Peyer's patch (tissue), 4 donors: ENCODE measurements at places on chromosomes 5 and 9. TPM values are rescaled to one million over a fixed set of nuclear protein-coding genes. Genes with fewer than 3 reads are reported as not detected.

GRCh38 chr5:145937432-145938250 lies 1.3 kb downstream of the SH3RF2 start:
- DNase-seq, result peak; percentile 61

DNA sequence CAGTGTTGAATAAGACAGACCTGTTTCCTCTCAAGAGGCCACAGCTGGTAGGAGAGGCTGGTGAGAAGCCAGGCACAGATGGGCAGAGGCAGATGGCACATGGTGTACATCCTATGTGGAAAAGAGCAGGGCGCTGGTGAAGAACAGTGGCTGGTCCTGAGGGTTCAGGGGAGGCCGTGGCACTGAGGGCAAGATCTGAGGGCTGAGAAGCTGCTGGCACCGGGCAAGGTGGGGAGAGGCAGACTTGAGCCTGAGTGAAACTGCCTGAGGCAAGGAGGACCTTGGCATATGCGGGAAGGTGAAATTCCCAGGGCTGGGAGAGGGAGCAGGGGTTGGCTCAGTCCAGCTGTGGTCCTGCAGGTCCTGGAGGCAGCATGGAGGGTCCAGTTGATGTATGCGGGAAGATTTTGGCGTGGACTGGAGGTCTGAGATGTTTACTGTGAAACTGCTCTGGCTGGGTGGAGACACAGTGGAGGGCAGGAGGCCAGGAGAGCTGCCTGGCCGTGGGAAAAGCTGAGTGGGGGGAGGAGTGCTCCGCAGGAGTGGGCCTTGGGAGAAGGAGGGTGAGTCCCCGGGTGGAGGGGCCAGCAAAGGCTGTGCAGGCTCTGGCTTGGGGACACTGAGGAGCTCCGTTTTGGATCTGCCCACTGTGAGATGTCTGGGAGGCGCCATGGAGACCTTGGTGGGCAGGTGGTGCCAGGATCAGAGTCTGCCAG lies 2.6 kb downstream of the MAN1B1 start:
- DNase-seq, result no peak

DNA sequence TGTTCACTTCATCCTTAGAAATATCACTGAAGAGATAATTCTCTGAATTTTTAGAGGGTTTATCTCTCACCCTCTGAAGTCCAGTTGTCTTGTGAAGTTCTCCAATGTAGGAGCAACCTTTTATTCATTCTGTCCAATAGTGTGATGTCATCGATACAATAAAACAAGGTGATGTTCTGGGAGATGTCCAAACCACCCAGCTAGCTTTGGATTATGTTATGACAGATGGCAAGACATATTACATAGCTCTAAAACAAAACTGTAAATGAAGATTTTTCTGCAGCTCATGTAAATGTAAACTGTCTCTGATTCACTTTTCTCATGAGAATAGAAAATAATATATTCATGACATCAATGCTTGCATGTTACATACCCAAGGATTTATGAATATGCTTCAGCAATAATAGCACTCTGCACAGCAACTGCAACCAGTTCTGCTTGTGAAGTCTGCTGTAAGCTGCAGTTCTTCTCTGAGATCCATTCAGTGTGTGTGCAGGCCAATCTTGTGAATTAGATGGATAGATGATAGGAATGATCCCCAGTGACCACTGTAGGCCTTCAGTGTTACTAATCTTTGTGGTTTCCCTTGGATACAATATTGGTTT lies 172.6 kb upstream of the CDH12 start:
- no peak for DNase-seq

DNA sequence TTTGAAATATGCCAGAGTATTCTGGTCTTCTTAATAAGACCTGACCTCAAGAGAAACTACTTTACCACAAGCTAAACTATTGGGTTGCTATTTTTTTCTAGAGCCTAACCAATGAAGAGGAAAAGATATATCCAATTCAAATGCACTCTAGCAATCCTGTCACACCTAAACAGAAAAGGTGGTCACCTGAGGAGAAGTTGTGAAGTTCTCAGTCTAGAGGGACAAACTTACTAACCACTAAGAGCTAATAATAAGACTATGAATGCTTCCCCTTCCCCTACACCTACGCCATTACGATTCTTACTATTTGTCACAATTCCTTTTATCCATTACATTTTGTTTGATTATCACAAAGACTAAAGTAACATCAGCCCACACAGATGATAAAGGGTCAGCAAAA lies 29.7 kb downstream of the RLN2 start:
- no peak for DNase-seq

DNA sequence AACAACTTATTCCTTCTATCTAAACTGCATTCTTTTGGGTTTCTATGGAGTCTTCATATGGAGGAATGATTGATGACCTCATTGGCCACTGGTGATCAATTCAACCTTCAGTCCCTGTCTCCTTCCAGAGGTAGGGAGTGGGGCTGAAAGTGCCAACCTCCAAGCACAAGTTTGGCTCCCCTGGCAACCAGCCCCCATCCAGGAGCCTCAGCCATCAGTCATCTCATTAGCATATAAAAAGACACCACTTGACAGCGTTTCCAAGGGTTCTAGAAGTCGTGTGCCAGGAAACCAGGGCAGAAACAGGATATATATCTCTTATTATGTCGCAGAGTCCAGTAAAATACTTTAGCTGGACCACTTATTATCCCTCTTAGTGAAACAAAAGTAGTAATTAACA lies 9.8 kb downstream of the SLC31A2 start:
- no peak for DNase-seq

- no peak for DNase-seq
Observed at GRCh38 chr9:16825971-16826625, 44.4 kb downstream of the BNC2 start.

DNA sequence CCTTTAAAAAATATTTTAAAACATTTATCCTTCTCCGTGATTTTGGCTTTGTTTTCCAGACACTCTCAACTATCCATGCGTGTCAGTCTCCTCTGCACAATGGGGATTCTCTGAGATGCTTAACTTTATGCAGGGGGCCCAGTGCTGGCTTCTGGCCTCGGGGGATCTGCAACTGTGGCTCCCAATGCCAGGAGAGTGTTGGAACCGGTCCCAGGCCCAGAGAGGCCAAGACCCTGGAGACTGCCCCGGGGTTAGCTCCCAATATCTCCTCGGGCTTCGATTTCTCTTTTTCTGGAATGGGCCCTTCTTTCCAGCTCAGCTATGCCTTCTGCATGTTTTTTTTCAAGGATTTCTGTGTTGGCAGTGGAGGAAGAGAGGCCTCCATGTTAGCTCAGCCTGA lies 20.1 kb upstream of the SARDH start:
- no peak for DNase-seq

- no peak for DNase-seq
Observed at GRCh38 chr5:67361932-67362729, 165.5 kb upstream of the CD180 start.

DNA sequence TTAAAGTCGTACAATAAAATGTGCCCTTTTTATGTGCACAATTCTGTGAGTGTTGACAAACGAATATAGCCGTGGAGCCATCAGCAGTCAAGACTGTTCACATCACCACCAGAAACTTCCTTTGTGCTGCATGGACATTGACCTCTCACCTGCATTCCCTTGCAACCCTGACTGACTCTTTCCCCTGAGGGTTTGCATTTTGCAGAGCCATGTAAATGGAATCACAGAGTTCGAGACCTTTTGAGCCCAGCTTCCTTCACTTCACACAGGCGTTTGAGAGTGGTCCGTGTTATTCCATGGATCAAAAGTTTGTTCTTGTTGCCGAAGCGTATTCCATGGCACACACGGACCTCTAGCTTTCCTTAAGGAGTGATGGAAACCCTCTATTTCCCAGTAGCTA lies 328.2 kb downstream of the DRD1 start:
- no peak for DNase-seq

- DNase-seq, result no peak
Observed at GRCh38 chr9:128551657-128552152, 682 bp upstream of the SPTAN1 start.

The AJM1 gene
- total RNA-seq, result 10.6 TPM

The PRDM9 gene
- total RNA-seq, result not detected

The SLC25A46 gene
- total RNA-seq, result 47.2 TPM

The PCDHA9 gene
- total RNA-seq, result not detected
